ENCODE measurements at places on chromosomes 7 and 10. TPM values are rescaled to one million over a fixed set of nuclear protein-coding genes. Genes with fewer than 3 reads are reported as not detected.

Gene UPK3BL2
- total RNA-seq = 52.5 TPM

- DNase-seq = no peak
These were observed 1.8 kb downstream of the AP4M1 start for GRCh38 chr7:100102950-100103840.

Gene CYP3A4
- not detected for total RNA-seq

Gene ADAMTS14
- total RNA-seq = not detected

GRCh38 chr7:78530351-78530750, 731.8 kb downstream of the PHTF2 start:
- DNase-seq = no peak

Gene LRIT1
- total RNA-seq = not detected

DNA sequence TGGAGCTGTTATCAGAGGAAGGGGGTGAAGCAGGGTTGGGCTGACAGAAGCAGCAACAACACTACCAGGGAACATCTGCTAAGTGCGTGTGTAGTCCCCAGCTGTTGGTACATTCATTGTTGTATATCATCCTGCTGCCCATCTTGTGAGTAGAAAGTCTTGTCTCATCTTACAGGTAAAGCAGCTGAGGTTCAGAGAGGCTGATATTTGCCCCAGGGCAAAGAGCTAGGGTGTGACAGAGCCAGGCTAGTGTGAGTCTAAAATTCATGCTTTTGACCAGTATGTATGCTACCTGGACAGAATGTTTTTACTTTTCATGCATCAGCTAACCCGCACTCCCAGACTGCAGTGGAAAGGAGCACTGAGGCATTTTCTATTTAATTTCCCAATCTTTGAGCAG, 221.6 kb downstream of the STK31 start:
- DNase-seq = no peak

DNA sequence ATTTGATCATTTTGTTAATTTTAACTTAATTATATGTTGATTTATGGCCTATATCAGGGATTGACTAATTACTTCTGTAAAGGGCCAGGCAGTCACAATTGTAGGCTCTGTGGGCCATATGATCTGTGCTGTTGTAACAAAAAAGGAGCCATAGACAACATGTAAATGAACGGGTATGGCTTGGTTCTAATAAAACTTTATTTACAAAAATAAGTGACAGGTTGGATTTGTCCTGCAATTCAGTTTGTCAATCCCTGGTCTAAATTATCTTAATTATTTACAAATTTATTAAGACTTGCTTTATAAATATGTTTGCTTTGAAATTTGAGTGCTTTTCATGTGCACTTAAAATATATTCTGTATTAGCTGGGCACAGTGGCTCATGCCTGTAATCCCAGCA, 2.9 kb upstream of the HK1 start:
- no peak for DNase-seq

Measured in T-helper 17 cell (primary cell).